ENCODE measurements at places on chromosomes 11 and 22.

- no peak for DNase-seq
Measured at GRCh38 chr22:16922076-16922475, 85.9 kb downstream of the GAB4 start.

GRCh38 chr11:111326824-111327223 lies 28.5 kb downstream of the POU2AF3 start:
- DNase-seq: no peak

DNA sequence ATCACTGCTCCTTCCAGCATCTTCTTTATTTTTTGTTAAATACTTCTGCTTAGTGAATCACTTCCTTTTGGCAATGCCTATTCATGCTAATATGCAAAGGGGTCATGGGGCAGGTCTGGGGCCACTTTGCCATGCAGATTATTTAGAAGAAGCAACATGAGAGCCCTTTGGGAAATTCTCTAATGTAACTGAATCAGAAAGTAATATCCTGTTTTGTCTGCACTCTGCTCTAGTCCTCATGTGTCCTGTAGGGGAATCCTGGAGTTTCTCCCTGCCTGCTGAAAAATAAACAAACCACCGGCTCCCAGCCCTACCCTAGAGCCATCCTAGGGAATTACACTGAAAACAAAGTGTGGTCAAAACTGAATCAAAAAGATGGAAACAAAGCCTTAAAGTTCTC lies 176.5 kb upstream of the POU2AF2 start:
- no peak for DNase-seq

DNA sequence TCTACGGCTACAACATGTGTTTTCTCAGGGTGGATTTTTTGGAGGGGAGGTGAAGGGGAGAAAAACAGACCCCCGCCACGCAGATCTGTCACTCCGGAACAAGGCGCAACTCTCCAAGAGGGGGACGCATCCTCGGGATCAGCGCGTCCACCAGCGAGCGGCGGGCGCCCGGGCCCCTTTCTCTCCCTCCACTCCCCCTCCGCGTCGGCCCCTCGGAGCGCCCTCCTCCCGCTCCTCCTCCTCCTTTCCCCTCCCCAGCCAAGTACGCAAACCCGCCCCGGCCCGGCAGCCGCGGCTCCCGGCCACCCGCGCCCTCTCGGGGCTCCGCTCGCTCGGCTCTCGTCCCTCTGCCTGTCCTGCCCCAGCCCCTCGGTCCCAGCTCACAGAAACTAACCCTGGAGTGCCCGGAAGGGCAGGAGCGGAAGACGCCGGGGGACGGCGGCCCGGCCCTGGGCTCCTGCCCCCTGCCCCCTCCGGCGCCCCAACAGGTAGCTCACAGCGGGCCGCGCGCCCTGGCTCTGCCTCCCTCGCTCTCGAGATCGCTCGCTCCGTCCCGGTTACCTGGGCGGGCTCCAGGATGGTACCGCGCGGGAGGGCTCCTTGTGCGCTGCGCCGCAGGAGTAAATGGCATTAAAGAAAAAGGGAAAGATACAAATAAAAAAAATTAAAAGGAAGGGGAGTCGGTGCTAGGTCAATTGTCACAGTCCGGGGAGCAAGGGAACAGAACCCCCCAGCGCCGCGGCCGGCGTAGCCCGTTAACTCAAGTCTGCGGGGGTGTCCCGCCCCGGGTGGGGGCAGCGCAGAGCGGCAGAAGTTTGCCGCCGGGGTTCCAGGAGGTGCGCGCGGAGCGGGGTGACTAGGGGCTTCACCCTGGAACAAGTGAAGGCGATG lies 131.4 kb upstream of the C11orf58 start:
- no peak for DNase-seq

- no peak for DNase-seq
Measured at GRCh38 chr11:86749376-86749775, 51.0 kb upstream of the PRSS23 start.

DNA sequence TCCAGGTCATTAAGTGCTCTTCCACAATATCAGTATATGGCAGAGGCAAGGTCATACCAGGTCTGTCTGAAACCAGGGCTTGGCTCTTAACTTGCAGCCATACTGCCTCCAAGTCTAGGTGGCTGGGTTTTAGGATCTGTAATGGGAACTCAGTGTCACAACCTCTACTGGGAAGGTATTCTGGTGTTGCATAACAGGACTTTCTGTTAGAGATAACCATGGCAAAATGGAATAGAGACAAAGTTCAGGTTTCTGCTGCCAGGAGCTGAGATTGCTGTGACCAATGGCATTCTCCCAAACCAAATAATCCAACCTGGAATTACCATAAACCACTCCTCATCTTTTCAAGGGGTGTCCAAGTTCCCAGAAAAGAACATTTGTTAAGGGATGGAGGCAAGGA lies 6.8 kb upstream of the SAA1 start:
- no peak for DNase-seq

GRCh38 chr11:112082729-112083128 lies 3.8 kb downstream of the TIMM8B start:
- no peak for DNase-seq

- no peak for DNase-seq
Measured at GRCh38 chr11:123642435-123642834, 12.0 kb downstream of the SCN3B start.

GRCh38 chr22:32318361-32318760 lies 39.3 kb upstream of the RFPL3 start:
- DNase-seq: no peak

DNA sequence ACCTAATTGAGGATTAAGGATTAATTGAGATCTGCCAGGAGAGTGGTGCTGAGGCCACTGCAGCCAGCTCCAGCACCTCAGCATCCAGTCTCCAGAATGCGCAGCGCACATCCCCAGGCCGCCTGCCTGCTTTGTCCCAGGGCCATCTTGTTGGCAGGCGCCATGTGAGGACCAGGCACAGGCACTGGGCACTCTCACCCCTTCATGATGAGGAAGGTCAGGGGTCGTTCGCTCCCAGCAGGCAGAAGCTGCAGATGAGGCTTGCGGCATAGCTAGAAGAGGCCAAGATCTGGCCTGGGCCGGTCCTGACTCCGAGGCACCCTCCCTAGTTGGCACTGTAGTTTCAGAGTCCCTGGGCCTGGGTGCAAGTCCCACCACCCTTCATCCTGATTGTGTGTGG lies 6.4 kb downstream of the CABP2 start:
- DNase-seq: no peak

- no peak for DNase-seq
Measured at GRCh38 chr11:14764179-14764578, 120.6 kb downstream of the PDE3B start.

DNA sequence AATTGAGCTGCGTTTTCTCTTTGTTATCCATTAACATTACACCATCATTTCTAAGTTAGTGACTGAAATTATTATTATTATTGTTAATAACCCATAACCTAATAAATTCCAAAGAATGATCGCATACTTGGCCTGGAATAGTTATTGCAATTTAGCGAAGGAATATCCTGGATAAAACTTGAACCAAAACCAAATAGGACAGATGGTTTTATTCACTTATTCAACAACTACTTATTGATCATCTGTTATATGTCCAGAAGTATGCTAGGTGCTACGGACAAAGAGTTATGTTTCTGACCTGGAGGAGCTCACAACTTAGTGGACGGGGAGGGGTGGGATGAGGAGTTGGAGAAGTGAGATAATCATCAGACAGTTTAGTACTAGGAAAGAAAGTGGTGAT lies 44.8 kb upstream of the ARHGAP20 start:
- DNase-seq: no peak

DNA sequence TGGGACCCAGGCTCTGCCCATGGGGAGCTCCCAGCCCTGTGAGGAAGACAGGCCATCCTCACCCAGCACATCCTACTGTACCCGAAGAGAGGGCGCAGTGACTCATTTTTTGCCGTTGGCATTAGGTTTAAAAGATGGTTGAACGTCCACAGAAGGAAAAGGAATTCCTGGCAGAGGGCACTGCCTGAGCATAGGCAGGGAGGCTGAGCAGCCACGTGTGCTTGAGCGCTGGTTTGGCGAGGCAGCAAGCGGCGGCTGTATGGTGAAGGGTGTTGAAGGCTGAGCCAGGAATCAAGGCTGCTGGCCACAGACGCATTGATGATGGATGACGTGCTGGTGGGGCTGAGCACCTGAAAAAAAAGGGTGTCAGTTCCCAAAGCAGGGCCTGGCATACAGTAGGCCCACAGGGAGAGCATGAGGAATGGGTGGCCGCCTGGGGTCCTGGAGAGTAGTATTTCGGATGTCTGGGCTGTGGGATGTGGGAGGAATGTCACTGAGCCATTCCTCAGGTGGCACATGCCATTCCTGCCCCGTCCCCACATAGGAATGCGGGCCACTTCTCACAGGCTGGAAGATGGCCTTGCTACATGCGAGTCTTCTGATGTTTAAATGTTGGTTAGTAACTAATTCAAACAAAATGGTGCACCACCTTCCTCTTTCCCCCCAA lies 112.5 kb downstream of the KIAA1671 start:
- DNase-seq: no peak

GRCh38 chr22:20852076-20852475 lies 6.5 kb downstream of the PI4KA start:
- no peak for DNase-seq

- DNase-seq: no peak
Measured at GRCh38 chr11:9274499-9275258, 9.5 kb upstream of the DENND5A start.

GRCh38 chr11:12375720-12376119 lies 1.7 kb upstream of the PARVA start:
- DNase-seq: no peak
